Muscle of leg (tissue), 16 donors: ENCODE measurements at places on chromosomes 6 and 20. TPM values are rescaled to one million over a fixed set of nuclear protein-coding genes. Genes with fewer than 3 reads are reported as not detected.

Gene MLN
- not detected for total RNA-seq

Gene NTSR1
- 0.04 TPM for total RNA-seq

Gene YWHAB
- total RNA-seq = 62.7 TPM

Gene APOM
- 2.6 TPM for total RNA-seq

Gene RAET1G
- total RNA-seq = 0.09 TPM
